ENCODE measurements at places on chromosomes 16 and 17. TPM values are rescaled to one million over a fixed set of nuclear protein-coding genes. Genes with fewer than 3 reads are reported as not detected.

The SPG7 gene
- 65.2 TPM for total RNA-seq

The LGALS9 gene
- total RNA-seq: 56.9 TPM

The KRTAP17-1 gene
- total RNA-seq: not detected

The ZNF469 gene
- total RNA-seq: 6.2 TPM

The KIF18B gene
- total RNA-seq: 0.65 TPM

The KRT12 gene
- not detected for total RNA-seq

GRCh38 chr16:66199189-66199588 lies 167.3 kb upstream of the CDH5 start:
- DNase-seq: no peak

- peak; percentile 50 for DNase-seq
These were observed 41.5 kb downstream of the TK2 start for GRCh38 chr16:66508248-66508913.

- DNase-seq: no peak
These were observed 38.7 kb upstream of the RHBDL3 start for GRCh38 chr17:32226886-32227285.

DNA sequence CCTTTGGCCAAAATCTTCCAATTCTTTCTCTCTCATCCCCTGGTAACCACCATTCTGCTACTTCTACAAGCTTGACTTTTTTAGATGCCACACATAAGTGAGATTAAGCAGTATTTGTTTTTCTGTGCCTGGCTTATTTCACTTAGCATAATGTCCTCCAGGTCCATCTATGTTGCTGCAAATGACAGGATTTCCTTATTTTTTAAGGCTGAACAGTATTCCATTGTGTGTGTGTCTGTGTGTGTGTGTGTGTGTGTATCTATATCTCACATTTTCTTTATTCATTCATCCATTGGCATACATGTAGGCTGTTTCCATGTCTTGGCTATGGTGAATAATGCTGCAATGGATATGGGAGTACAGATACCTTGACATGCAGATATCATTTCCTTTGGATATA lies 6.1 kb downstream of the ACACA start:
- DNase-seq: no peak

DNA sequence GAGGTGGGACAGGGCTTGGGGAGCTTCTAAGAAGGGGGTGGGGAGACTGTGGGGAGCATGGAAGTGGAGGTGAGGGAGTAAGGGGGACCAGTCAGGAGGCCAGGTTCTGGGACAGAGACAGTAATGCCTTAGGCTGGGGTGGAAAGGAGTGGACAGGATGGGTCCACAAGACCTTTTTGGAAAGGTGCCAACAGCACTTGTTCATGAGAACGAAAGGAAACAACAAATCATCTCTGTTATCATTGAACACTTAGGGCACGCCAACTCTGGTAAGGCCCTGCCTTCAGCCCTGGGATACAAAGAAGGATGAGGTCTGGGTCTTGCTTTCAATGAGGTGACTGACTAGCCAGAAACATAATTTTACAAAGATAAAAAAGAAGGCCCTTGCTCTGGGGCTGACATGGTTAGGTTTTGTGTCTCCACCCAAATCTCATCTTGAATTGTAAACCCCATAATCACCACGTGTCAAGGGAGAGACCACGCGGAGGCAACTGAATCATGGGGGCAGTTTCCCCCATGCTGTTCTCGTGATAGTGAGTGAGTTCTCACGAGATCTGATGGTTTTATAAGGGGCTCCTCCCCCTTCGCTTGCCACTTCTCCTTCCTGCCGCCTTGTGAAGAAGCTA lies 113.8 kb downstream of the SLC39A11 start:
- no peak for DNase-seq

- no peak for DNase-seq
These were observed 8.1 kb upstream of the KDM8 start for GRCh38 chr16:27195076-27195741.

GRCh38 chr17:81952792-81953228 lies 5.8 kb upstream of the MYADML2 start:
- DNase-seq: no peak

- DNase-seq: peak; percentile 91
These were observed 19.9 kb upstream of the JPH3 start for GRCh38 chr16:87582216-87582965.

GRCh38 chr16:86300746-86301481 lies 209.4 kb upstream of the FOXF1 start:
- no peak for DNase-seq

DNA sequence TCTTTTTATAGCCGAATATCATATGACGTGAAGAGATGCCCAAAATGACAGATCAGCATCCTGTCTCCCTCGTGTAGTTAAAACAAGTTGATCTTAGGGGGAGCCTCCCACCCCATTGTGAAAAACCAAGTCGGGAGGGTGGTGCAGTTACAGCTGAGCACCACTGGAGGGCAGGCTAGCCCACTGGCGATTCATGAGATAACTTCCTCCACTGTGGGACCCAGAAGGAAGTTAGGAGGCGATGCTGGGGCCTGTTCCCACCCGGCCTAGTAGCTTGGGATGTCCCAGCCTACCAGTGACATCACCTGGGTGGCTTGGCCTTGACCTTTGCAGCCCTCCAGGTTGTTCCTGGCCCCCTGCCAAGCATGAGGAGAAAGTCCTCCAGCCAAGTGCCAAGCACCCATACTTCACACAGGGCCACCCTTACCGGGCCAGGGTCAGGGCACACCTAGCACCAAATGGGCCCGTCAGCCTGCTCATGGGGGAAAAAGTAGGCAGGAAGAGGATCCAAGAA lies 8.1 kb upstream of the CPNE2 start:
- peak; percentile 92 for DNase-seq

DNA sequence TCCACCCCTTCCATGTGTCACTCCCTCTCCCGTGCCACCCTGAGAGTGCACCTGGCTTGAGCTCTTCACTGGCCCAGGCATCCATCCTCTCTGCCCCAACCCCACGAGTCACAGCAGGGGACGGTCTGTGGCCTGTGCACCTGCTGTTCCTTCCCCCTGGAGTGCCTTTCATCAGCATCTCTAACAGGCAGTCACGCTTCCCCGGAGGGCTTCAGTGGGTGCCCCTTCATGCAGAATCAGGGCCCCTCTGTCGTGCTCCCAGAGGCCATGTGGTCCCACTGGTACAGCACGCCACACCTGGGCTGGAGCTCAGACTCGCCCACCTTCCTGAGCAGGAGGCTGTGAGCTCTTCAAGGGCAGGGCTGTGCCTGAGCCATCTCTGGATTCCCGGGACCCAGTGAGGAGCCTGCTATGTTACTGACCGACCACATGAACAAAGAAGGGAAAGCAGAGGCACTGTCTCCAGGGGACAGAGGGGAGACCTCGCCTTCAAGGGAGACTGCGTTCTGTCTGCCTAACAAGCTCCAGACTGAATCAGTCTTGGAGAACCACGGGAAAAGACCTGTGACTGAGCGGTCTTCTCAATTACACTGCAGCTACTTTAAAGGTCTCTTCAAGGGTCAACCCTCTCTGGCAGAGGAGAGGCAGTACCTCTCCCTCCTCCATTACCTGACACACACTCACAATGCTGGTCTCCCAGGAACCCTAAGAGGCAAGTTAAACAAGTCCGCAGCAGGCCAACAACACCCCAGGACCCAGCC lies 78.8 kb upstream of the DOC2B start:
- DNase-seq: peak; percentile 69

DNA sequence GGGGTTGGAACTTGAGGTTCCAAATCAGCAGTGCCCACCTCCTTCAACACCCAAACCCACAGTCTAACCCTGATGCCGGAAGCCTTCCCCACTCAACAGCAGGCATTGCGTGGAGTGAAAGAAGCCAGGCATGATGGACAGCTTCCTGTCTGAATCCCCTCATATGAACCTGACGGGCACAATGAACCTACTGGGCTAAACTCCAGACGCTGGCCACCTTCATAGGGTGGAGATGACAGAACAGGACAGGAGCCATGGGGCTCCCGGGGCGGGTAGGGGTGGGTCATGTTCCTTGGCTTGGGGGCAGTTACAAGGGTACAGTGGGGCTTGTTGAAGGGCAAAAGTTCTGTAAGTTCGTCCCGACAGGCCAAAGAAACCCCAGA lies 460 bp upstream of the HSBP1 start:
- DNase-seq: no peak

DNA sequence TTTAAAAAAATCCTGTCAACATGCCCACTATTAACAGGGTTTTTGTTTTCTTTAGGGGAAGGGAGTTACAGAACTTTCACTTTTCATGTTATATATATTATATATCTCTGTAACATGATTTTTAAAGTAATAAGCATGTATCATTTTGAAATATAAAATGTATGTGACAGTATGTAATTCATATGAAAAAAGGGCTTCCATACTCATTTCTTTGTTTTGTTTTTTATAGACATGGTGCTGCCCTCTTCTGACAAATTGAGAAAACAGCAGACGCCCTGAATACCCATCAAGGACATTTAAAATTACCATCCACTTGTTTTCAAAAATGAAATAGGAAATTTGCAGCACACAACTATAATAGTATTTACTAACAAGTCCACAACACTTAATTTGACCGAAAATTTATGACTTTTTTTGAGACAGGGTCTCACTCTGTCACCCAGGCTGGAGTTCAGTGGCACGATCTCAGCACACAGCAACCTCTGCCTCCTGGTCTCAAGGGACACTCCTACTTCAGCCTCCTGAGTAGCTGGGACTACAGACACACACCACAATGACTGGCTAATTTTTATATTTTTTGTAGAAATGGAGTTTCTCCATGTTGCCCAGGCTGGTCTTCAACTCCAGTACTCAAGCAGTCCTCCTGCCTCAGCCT lies 30.4 kb downstream of the CFDP1 start:
- no peak for DNase-seq

- no peak for DNase-seq
These were observed 104.7 kb upstream of the CDH5 start for GRCh38 chr16:66261826-66262225.

DNA sequence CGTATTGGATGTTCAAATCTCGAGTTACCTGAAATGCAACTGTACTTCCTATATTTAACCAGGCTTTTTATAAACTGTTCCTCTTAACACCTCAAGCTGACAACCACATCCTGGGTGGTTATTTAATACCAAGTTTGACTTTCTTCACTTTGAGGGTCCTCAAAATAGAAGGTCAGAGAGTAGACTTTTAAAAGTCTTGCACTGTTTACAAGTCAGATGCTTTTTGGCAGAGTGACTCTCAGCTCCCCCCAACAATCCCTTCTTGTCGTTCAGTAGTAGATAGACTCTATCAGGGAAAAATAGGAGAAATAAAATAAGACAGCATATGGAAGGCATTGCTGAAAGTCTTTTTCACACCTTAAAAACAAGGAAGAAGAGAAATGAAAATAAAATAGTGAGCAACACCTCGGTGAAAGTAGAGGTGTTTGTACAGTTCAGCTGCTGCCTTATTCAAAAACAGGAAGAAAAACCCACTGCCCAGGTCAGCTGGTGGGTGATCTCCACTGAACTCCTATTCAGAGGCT lies 650.4 kb downstream of the WWOX start:
- no peak for DNase-seq

DNA sequence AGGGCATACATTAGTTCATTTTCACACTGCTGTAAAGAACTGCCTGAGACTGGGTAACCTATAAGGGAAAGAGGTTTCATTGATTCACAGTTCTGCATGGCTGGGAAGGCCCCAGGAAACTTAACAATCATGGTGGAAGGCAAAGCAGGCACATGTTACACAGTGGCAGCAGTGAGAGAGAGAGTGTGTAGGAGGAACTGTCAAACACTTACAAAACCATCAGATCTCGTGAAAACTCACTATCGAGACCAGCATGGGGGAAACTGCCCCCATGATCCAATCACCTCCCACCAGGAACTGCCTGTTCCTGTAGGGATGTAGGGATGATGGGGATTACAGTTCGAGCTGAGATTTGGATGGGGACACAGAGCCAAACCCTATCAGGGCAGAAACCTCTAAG lies 17.2 kb downstream of the NUBP1 start:
- no peak for DNase-seq

GRCh38 chr17:69551212-69552010 lies 136.9 kb downstream of the MAP2K6 start:
- no peak for DNase-seq

GRCh38 chr16:28317040-28317880 lies 24.9 kb downstream of the SBK1 start:
- DNase-seq: peak; percentile 81

DNA sequence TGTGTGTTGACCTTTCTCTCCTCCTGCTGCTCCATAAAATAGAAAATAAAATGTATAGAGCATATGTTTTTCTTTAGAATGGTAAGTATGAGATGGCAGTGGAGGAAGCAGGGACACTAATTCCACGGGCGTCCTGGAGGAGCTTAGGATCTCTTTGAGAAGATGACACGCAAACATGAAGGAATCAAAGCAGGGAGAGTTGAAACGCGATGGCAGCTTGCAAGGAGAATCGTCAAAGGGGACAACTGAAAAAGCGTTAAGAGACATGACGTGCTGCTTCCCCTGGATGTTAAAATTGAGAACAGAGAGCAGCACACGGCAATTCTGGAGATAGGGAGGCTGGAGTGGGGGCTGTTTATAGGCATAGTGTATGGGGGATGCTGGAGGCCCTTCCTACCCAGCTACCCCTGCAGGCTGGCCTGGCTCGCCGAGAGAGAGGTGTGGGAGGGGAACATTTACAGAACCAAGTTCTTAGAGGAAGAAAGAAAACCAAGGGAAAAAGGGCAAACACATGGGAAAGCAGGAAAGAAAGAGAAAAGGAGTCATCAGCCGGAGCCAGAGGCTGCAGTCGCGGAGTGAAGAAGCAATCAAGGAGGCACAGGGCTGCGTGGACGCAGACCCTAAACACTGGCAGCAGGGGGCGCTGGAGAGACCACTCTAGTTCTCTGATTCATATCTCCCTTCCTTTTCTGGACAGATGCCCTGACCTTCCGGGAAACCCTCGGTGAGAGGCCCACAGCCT lies 55.8 kb downstream of the MYH13 start:
- DNase-seq: peak; percentile 91

GRCh38 chr16:81266680-81267095 lies 28.2 kb downstream of the BCO1 start:
- DNase-seq: no peak

DNA sequence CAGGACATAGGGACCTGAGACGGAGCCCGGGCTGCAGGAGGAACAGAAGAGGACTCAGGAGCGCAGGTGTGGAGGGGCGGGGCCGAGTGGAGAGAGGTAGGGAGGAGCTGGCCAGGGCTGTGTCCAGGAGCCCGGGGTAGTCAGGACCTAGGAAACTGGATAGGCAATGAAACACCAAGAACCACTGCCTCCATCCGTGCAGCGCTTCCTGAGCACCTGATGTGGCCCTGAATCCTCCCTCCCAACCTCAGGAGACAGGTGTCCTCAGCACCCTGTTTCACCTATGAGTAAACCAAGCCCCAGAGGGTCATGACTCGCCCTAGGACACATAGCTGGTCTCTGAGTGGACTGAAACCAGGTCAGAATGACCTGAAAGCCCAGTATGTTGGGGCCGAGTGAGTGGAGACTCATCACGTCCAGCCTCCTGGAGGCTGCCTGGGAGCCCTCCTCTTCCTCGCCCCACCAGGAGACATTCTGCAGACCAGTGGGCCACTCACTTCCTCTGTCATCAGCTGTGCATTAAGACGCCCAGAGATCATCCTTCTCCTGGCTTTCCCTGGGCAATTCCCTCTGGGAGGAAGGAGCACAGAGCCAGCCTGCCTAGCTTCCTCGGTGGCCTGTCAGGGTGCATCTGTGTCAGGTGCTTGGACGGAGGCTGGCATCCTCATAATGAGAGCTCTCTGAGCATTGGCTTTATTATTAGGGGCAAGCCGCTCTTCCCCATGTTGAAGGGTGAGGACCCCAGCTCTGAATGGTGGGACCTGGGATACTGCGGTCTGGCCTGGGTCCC lies 72.8 kb downstream of the SCNN1B start:
- DNase-seq: no peak

GRCh38 chr16:79480056-79480455 lies 120.5 kb downstream of the MAF start:
- no peak for DNase-seq
